ENCODE measurements at places on chromosomes 2 and 18.

DNA sequence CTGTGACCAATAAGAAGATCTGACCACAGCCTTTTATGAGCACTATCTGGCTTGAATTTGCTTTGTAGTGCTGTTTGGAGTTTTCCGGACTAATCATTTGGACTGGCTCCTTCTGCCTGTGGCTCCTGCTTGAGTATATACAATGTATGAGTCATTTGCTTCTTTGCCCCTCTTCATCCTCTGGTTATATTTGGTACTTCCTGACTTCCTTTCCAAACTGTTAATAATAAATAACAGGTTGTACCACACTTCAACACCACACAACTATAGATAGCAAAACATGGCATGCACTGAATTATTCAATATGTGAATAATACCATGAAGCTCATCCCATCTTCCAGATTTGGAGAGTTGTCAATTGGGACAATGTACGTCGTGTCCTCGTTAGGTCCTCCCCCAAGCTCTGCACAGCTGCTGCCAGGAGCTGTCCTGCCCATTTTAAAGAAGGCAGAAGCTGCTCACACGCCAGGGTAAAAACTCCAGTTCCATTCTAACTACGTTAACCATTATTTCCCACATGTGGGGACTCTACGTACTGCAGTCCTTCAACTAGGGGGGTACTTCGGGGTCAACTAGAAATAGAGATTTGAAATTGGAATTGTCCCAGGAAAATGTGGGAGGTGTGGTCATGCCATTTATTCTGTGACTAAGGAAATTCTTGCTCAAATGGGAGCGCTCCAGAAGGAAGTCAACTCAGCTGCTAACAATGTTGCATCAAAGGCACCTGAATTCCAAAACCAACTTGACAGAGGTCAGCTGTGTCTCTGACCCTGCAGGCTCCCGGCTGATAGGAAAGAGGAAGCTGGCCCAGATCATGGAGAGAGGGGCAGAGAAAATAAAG, 38.1 kb downstream of the ST8SIA5 start:
- DNase-seq = no peak

- no peak for DNase-seq
Measured at GRCh38 chr2:129957891-129958290, 21.6 kb upstream of the RAB6C start.

GRCh38 chr2:152011724-152012123, 87.1 kb downstream of the CACNB4 start:
- DNase-seq = no peak

DNA sequence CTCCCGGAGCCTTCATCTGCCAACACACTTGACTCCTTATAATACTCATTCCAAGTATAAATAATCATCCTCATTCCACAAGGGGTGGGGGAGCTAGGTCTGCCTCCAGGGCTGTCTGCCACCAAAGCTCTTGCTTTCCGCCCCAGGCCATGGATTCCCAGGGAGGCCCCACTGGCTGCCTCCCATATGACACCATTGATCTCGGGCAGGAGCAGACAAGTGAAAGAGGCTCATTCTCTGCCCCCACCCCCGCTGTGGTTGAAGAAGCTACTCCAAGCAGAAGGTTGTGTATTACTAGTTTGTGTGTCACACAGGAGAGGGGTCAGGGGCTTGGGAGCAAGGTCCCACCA, 99.5 kb downstream of the MRO start:
- DNase-seq = no peak

DNA sequence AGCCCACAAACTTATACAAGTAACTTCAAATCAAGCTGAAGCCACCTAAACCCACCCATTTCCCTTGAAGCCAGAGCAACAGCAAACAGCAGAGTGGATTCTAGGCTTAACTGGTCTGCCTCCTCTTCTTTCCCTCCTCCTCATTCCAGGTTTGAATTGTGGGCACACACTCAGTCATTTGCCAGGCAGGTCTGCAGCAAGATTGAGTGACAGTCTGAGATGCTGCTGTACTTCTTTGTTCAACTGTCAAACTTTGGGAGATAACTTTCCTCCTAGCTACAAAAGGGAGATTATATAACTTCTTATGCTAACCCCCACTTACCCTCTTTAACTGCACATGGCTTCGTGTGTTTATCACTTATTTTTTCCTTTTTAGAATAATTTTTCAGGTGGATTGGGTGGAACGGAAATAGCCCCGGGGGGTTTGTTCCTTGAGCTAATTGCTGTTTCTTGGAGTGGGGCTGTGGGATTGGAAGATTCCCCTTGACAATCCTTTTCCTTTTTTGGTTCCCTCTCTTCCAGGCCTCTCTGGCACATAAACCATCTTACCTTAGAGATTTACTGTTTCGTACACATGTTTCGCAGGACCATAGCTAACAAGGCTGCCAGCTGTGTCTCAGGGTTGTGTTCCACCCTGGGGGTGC, 55.0 kb downstream of the RNF144A start:
- DNase-seq = no peak

GRCh38 chr2:121075006-121075551, 209.9 kb downstream of the TFCP2L1 start:
- no peak for DNase-seq

- DNase-seq = no peak
Measured at GRCh38 chr2:17106418-17106817, 411.8 kb downstream of the RAD51AP2 start.

DNA sequence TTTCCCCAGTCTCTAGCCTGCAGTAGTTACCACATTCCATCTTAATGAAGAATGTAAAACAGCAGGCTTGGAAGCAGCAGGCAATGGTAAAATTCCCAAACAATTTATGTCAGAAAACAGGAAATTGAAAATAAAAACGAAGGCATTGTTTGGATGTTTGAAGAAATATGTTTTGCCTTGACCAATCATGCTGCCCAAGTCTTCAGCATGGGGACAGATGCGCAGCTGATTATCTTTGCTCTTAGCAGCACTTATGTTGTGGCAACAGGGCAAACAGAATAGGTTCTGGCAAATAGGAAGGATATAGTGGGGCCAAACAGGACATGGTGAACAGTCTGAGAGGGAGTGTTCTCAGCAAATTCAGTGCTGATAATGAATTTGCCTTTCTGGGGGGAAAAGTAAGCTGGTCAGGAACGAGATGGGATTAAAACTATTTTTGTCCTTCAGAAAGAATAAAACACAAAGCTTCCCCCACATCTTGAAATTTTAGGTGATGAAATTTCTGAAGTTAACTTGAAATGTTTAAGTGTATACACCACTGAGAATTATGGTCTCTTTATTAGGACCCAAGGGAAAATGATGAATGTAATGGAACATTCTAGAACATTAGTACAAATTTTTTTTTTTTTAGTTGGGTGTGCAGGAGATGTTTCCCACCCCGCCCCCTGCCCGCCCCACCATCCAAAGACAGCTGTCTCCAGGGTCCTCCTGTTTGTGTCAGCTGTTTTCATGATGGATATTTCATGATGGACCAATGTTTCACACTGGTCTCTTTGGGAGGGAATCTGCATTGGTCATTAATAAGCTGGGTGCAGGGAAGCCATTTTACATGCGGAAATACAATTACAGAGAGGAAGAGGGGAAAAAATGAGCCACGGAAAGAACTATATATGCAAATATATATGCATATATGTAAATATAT, 239.5 kb upstream of the REV1 start:
- DNase-seq = no peak

DNA sequence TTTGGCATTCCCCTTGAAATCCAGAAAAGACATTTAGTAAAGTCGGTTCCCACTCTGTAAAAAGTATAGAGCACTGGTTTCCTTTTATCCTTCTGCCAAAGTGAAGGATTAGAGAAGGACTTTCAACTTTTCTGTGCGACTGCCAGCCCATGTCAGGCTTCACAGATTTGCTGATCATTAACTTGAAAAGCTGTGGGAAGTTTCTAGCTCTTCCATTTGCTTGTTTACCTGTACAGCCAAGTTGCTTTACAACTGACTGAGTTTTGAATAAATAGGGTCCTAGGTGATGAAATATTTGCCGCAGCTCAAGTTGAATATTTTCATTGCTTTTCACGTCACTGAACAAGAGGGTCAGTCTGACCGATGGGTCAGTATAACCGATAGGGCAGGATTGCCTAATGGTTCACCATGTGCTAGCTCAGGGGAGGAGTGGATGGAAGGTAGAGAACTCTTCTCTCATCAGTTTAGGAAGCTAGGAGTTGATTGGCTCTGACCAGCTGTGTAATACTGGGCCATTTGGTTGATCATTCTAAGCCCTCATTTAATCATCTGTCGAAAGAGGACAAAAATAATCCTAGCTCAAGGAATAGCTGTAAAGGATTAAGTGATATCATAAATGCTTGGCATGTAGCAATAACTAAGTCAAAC, 30.4 kb downstream of the UPP2 start:
- DNase-seq = no peak

All from cortex of kidney (tissue), 1 donor.